ENCODE measurements at places on chromosomes 4 and X.

DNA sequence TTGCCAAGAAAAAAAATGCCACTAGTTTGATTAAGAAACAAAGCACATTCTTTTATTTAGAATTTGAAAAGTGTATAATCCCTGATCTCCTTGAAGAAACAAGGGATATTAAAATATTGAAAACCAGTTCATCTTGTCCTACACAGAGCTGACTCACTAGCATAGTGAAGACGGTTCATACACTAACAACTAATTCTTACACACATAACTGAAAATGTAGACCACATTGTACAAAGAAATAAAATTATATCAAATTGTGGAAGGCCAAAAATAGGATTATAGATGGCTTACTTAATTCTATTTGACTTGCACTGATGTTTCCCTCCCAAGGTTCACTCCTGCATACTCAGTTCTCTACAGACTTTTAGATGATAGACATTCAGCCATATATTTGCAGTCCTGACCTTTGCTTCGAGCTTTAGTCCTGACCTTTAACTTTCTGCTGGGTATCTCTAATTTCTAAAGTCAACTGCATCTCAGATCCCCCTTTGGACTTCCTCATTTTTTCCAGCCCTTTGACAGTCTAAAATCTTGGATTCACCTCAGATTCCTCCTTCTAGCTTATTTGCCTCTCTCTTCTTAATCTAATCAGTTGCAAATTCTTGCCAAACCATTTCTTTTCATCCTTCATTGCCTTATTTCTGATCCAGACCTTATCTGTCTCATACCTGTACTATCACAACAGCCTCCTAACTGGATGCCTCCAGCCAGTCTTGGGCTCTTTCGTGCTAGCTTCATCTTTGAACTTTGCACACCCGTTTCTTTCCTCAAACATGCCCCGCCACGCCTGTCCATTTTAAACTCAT, 4.5 kb upstream of the WWC2 start:
- no peak for DNase-seq

- no peak for DNase-seq
These were observed 54.0 kb upstream of the PRDM8 start for GRCh38 chr4:80143307-80143679.

GRCh38 chr4:102734591-102735385, 26.0 kb downstream of the MANBA start:
- no peak for DNase-seq

DNA sequence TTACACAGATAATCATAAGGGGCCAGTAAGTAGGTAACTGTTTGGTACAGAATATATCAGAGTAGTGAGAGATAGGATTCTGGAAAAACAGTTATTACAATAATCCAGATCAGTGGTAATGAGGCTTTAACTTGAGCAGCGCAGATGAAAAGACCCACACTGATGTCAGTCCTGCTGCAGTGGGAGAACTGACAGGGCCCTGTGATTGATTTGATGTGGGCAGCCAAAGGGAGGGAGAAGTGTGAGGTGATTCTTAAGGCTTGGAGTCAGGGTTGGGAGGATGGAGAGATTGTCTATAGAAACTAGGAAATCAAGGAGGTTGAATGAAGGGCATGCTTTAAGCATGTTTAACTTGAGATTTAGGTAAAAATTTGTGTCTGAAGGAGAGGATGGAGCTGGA, 161.4 kb downstream of the VSIG4 start:
- no peak for DNase-seq

- DNase-seq, result no peak
These were observed 795.8 kb upstream of the IGFBP7 start for GRCh38 chr4:57905965-57906364.

GRCh38 chrX:136835761-136836160, 44.8 kb downstream of the RBMX start:
- DNase-seq, result no peak

GRCh38 chrX:47992669-47993068, 11.1 kb downstream of the ZNF182 start:
- DNase-seq, result no peak

- DNase-seq, result no peak
These were observed 3.5 kb upstream of the PDLIM3 start for GRCh38 chr4:185538806-185539205.

GRCh38 chr4:138021139-138021830, 220.9 kb downstream of the SLC7A11 start:
- DNase-seq, result no peak

DNA sequence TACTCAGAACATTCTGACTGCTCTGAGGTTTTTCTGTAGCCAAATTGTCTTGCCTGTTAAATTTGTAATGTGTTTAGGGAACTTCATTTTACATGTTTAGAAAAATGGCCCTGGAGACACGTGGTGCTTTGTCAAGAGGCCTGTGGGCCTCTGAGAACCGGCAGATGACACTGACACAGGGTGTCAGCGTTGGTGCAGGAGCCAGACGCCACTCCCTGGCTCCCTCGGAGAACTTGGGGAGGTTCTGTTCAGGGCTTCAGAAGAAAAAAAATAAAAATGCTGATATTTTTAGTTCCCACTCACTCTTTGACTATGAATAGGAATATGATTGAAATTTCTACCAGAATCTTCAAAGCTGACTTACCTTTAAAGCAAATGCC, 190.9 kb upstream of the GATB start:
- no peak for DNase-seq

DNA sequence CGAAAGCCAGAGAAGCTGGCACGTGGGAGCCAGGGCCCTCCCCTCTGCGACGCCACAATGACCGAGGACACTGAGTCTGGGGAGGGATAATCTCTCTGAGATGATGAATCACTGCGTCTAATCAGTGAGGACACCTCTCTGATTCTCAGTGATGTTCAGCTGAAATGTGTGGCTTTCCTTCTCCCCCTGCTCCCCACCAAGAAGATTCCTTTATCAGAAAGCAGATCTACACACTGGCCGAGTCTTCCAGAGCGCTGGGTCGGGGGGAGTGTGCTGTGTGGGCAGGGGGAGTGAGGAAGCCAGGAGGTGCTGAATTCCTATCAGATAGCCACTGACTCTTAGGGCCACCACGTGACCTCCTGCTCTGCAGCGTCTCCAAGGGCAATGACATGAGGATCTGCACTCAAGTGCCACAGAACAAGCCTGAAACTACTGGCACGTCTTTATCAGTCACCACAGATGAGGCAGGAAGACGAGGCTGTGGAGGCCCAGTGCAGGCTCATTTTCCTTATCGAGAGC, 89.2 kb downstream of the GATB start:
- DNase-seq, result no peak

DNA sequence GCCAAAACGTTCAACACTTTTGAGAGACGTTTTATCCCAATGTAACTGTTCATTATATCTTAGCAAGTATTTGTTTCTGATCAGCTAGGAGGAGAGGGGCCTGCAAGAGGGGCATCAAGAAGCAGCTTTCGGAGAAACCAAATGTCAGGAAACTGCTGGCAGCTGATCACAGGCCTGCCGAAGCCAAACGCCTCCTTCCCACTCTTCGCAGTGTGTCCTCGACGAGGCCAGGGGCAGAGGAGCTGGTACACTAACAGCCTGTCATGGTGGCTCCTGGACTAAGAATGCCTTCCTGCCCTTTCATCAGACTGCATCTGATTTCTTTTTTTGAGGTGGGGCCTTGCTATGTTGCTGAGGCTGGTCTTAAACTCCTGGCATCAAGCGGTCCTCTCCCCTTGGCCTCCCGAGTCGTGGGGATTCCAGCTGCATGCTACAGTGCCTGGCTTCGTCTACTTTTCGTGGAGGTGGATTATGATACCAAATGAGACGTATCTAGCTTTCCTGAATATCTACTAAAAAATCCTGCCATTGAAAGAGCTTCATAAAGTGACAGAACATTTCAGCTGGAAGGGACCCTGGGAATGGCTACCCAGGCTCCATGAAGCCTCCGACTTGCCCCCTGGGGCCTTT, 134.8 kb downstream of the AFAP1 start:
- no peak for DNase-seq

DNA sequence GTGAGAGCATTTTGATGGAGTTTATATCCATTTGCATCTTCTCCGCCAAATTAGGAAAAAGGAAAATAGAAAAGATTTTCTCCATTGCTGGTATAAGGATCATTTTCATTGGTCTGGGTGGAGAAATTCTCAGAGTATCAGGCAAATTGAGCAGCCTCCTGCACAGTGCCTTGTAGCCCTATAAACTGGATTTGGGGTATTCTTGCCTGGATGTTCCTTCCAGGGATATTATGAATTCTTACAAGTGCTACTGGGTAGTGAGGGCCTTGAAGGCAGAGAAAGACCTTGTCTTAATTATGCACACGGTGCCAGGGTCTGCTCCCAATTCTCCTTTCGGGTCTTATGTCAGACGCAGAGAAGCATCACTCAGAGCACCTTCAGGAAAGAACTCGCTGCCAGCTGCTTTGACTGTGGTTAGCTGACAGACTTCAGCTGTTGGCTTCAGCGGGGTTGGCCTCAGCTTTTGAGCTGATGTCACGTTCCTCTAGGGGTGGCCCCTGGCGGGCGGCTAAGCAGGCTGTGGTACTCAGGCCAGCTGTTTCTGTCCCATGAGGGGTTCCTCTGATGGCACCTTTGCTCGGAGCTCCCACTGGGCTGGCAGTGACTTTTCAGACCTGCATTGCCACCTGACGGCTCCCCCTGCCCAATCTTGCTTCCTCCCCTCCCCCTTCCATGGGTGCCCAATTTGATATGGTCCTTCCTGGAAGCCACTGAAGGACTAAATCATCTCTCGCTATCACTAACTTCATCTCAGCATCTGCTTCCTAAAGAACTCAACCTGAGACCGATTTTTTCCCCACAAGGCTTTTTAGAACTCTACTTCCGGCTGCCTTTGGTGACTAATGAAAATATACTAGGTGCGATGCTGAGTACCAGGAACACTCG, 519.5 kb downstream of the BCOR start:
- no peak for DNase-seq

DNA sequence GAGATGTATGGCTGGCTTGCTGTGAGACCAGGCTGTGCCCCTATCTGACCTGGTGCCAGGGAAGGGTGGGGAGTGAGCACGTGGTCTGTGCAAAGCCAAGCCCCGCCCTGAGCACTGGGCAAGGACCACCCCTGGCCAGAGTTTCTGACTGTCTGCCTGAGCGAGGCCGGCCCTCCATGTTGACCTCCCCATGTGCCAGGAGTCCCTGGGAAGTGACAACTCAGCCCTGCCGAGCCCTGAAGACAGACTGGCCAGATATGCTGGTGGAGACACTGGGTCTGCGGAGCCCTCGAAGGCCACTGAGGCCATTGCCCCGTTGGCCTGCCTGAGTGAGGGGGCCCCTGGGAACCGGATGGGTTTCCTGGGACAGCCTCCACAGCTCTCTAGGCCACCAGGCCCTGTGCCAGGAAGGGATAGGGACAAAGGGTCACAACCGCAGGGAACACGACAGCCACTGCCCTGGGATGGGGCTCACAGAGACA, 7.1 kb upstream of the BGN start:
- no peak for DNase-seq

DNA sequence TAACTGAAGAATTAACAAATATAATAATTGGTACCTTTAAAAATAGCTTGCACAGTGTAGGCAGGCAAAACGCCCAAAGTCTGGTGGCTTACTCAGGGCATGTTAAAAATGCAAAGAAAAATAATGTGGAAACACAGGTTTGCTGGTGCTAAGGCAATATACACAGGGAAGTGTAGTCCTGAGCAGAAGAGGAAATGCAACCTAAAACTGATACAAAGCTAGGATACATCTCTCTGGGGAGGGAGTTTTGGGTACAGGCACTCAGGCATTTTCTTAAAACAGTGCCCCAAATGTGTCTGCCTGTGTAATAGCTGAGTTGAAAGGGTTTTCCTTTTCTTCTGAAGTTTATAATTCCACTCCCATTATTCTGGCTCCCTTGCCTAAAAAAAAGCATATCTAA, 47.4 kb downstream of the TMPRSS11E start:
- DNase-seq, result no peak

DNA sequence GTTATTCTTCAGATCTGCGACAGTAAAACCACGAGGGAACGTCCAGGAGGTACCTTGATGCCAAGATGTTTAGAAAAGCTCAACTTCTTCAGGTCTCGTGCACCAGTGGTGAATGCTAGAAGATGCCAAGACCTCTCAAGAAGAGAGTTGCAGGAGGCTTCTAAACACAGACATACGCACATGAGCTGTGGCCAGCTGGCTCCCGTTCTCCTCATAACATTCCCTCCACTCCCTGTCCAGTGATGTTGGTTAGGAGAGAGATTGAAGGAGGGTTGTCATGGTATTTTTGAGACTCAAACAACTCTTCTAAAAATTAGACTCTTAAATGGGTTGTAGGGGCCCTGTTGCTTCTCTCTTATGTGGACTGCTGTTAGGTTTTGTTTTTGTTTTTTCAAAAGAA, 184.3 kb downstream of the QDPR start:
- DNase-seq, result no peak

- no peak for DNase-seq
These were observed 28.8 kb downstream of the RBM47 start for GRCh38 chr4:40600850-40601249.

GRCh38 chr4:83852085-83852451, 316.2 kb downstream of the GPAT3 start:
- no peak for DNase-seq

- DNase-seq, result no peak
These were observed 64.9 kb upstream of the SCOC start for GRCh38 chr4:140308366-140309123.

GRCh38 chrX:141375011-141375760, 132.9 kb upstream of the SPANXC start:
- DNase-seq, result no peak

GRCh38 chr4:138249132-138249531, 7.0 kb upstream of the SLC7A11 start:
- peak; percentile 7 for DNase-seq

DNA sequence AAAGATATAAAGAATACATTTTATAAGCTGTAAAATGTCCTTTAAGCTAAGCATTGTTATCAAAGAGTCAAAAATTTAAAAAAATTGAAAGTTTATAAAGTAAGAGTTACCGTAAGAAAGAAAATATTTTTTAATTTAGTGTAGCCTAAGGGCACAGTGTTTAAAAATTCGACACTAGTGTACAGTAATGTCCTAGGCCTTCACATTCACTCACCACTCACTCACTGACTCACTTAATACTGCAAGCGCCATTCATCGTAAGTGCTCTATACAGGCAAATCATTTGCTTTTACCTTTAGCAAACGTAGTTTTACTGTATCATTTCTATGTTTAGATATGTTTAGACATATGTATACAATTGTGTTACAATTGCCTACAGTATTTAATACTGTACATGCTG, 20.2 kb downstream of the GLRA3 start:
- no peak for DNase-seq

- no peak for DNase-seq
These were observed 487.5 kb downstream of the IQCM start for GRCh38 chr4:149328161-149328560.
